ENCODE measurements at places on chromosomes 2 and 18.

- no peak for DNase-seq
These were observed 70.3 kb downstream of the VAPA start for GRCh38 chr18:9984080-9984479.

- DNase-seq, result no peak
These were observed 108.3 kb upstream of the NOSTRIN start for GRCh38 chr2:168694173-168694572.

- no peak for DNase-seq
These were observed 44.7 kb upstream of the PTMA start for GRCh38 chr2:231663458-231664212.

DNA sequence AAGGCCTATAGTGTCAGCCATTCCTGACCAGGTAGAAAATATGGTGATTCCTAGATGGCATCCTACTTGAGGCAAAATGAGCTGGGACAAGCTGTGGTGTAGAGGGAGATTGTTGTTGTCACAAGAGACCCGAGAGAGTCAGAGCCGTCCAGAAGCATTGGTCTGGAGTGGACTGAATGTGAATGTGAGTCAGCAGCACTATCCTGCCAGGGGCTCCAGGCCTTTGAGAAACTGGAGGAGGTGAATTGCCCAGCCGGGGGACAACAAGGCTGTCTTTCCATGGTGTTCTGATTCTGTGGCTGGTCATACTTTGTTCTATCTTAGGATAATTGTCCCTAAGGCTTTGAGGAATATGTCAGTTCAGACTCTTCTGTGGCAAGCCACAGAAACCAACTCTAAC lies 29.4 kb upstream of the EIF2AK3 start:
- DNase-seq, result no peak

- no peak for DNase-seq
These were observed 1.3 kb downstream of the ING5 start for GRCh38 chr2:241703032-241703604.

- no peak for DNase-seq
These were observed 113.0 kb downstream of the CDH2 start for GRCh38 chr18:28063926-28064325.

DNA sequence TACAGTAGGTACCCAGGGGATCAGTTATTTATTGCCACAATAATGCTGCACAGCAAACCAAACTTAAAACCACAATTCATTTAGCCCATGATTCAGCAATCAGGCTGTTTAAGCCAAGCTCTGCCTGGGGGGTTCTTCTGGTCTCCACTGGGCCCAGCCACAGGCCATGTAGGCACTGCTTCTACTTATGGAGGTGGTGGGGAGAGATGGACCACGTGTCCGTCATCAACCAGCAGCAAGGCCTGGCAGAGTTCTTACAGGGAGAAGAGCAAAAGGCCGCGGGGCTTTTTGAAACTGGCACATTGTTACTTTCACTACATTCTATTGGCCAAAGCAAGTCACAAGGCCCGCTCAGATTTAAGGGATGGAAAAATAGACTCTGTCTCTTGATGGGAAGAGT lies 76.3 kb upstream of the DAPL1 start:
- DNase-seq, result no peak

- DNase-seq, result peak; percentile 63
These were observed 28.9 kb upstream of the CNOT11 start for GRCh38 chr2:101223814-101224231.

DNA sequence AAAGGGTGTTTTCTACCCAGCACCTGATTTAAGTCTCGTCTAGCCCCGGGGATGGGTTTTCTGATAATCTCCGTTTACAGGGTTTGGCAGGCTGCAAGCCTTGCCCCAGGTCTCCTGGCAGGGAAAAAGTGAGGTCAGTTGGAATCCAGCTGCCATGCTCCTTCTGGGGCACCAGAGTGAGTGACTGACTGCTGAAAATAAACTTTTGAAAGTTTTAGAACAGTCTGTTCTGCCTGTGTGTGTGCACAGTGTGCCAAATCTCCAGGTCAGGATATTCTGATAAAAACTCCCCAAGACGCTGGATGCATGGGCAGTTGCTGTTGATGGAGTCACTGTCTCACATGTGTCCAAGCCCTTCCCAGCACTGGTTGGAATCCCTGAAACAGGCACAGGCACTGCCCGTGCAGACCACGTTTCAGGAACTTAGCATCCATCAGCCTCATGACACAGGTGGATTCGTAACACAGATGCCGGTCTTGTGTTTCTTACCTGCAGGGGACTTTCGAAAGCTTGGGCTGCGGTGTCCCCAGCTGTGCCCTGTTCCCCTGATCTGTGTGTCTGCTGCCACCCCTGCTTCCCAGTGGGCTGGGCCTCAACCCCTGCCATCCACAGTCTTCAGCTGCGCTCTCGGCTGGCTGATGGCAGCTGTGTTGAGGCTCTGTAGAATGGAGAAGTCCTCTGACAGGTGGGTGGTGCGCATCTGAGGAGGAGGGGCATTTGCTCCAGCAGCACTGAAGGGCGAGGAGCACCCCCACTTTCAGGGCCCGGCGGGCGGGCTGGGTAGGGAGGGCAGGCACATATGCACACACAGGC lies 65.0 kb downstream of the SH3RF3 start:
- DNase-seq, result no peak

GRCh38 chr18:5841518-5841917 lies 53.8 kb downstream of the TMEM200C start:
- no peak for DNase-seq
